ENCODE measurements at places on chromosomes 13 and 19.
A peak's percentile ranks its signal among the peaks of the same experiment; 100 is the strongest.

DNA sequence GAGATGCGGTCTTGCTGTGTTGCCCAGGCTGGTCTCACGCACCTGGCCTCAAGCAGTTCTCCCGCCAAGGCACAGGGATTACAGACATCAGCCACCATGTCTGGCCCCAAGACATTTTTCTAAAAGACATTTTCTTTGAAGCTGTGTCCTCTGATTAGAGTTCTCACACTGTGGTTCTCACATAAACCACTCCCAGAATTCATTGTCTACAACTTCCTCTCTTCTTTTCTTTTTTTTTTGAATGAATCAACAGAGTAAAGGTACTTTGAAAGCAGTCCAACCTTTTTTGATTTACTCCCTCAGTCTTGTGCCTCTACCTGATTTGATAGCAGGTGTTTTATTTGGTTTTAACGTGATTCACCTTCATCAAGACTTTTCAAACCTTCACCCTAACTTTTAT is 14.3 kb upstream of the SHD start:
- DNase-seq, result no peak

- DNase-seq, result no peak
Observed at GRCh38 chr19:647566-648284, 8.0 kb downstream of the FGF22 start.

- peak; percentile 81 for DNase-seq
Observed at GRCh38 chr19:18475004-18475453, 37.1 kb upstream of the ISYNA1 start.

DNA sequence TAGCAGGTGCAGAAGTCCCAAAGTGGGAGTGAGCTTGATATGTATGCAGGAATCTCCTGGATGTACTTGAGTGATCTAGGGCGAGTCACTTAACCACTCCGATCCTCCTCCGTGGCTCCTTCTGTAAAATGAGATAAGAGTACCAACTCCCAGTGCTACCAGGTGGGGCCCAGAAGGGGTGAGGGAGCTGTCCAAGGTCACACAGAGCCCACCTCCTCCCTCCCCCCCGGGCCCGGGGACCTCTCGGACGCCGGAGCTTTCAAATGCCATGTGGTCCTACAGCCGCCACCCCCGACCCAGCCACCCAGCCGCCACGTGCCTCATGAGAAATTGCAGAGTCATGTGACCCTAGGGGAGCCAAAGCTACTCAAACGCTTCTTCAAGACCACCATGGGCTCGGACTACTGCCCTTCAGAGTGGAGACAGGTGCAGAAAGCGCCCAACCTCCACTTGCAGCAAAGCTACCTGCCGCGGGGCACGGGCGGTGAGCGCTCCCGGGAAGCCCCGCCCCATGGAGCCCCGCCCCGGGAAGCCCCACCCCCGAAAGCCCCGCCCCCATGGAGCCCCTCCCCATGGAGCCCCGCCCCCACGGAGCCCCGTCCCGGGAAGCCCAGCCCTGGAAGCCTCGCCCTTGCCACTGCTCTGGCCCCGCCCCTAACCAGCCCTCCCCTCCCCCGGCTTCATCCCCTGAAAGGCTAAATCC is 10.1 kb upstream of the ZNF358 start:
- DNase-seq, result no peak

- no peak for DNase-seq
Observed at GRCh38 chr13:76329004-76329403, 557.2 kb downstream of the KCTD12 start.

GRCh38 chr19:1992759-1993260 is 22.7 kb downstream of the BTBD2 start:
- DNase-seq, result no peak

- DNase-seq, result no peak
Observed at GRCh38 chr13:60043262-60043661, 120.5 kb downstream of the DIAPH3 start.

DNA sequence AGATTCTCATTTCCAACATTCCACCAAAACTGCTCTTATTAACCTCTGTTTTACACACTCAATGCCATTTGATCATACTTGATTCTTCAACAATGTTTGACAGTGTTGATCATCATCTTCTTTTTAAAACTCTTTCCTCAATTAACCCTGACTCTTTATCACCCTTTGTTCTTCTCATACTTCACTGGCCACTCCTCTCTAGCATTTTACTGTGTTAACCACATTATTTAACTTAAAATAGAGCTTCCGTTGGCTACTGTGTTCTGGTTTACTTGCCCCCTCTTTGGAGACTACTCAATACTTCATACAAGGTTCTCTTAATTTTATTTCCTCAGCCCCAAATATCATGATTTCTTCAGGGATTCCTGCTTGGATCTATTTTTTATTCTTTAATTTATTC is 121.1 kb upstream of the SPRY2 start:
- no peak for DNase-seq

DNA sequence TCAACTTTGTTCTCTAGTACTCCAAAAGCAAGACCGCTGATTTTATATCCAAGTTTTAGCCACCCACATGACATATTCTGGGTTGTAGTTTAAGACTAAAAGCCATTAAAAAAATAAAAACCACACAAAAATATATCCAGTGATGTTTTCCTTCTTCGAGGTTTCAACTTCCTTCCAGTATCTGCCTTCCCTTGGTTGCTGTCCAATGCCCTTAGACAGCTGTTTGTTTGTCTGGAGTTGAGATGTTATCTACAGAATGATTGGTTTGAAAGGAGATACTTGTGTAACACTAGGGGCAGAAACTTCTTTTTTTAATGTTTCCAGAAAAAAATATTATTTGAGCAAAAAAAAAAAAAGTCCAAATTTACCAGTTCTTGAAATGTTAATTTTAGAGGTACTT is 591.5 kb upstream of the PCDH9 start:
- no peak for DNase-seq

DNA sequence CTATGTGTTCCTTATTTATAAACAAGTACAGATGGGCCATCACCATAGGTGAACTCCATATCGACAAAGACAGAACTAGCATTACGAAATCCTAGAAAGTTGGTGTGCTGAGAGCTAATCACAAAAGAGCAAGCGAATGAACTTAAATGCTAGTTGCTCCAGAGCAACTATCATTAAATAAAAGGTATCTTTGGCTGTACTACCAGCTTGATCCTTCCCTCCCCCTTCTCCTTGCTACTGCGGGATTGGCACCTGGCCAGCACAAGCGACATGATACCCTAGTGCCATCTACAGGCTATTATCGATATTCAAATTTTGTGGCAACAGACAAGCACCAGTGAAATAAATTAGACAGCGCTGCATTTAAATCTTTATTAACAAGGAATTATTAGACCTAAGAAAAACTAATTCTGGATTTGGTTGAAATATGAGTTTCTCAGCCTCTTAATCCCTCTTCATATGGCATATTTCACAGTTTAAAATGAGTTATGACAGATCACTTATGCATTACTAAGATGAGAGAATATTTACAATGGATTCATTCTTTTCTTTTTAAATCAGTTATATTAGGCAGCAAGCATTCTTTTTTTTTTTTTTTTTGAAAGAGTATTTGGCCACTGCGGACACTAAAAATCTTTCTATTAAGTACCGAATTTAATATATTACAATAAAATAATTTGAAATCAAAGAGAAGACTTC is 5.8 kb downstream of the PCDH9 start:
- peak; percentile 27 for DNase-seq

DNA sequence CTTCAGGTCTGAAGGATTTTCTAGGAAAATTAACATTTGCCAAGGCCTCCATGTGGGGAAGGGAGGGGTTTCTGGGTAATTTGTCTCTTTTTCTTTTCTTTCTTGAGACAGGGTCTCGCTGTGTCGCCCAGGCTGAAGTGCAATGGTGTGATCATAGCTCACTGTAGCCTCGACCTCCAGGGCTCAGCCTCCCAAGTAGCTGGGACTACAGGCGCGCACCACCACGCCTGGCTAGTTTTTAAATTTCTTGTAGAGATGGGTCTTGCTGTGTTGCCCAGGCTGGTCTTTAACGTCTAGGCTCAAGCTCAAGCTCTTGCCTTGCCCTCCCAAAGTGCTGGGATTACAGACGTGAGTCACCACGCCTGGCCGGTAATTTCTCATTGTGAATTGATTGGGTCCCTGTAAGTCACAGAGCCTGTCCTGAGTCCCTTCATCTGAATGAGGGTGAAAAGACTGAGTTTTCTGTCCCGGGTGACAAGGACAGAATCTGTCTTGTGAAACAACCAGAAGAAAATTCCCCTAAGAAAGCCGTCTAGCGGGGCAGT is 10.0 kb upstream of the SPC24 start:
- DNase-seq, result no peak

DNA sequence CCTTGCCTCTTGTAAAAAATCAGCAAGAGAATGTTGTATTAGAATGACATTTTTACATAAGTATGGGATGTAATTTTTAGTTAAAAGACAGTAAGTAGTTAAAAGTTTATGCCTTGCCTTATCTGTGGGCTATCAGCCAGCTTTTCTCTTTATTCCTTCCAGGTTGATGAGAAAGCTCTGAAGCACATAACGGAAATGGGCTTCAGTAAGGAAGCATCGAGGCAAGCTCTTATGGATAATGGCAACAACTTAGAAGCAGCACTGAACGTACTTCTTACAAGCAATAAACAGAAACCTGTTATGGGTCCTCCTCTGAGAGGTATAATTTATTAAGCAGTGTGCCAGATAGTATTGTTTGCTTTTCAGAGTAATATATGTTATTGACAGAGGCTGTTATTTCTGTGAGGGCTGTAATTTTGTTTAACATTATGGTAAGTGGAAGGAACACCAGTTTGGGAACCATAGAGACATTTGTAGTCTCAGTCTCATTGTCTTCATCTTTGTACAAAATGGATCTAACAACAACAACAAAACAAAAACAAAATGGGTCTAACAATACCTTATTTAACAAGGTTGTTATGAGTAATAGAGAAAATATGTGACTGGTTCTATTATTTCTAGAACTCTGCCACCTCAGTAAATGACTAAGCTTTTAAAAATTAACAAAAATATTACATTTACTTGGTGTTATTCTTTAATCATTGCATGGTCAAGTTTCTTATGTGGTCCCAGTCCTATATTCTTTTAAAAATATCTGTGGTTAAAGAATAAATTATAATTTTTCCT is 112.8 kb downstream of the TDRD3 start:
- DNase-seq, result no peak

GRCh38 chr13:20945952-20946383 is 43.4 kb upstream of the XPO4 start:
- no peak for DNase-seq

DNA sequence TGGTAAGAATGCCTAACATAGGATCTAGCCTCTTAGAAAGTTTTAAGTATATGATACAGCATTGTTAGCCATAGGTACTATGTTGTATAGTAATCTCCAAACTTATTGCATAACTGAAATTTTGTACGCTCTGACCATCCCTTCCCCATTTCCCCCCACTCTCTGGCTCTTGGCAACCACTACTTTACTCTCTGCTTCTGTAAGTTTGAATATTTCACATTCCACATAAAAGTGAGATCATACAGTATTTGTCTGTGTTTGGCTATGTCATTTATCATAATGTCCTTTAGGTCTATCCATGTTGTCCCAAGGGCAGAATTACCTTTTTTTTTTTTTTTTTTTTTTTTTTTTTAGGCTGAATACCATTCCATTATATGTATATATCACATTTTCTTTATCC is 396.9 kb downstream of the DLEU7 start:
- no peak for DNase-seq

GRCh38 chr19:2049741-2050348 is 1.2 kb downstream of the MKNK2 start:
- DNase-seq, result peak; percentile 66

- no peak for DNase-seq
Observed at GRCh38 chr13:30033681-30034457, 183.5 kb upstream of the UBL3 start.

DNA sequence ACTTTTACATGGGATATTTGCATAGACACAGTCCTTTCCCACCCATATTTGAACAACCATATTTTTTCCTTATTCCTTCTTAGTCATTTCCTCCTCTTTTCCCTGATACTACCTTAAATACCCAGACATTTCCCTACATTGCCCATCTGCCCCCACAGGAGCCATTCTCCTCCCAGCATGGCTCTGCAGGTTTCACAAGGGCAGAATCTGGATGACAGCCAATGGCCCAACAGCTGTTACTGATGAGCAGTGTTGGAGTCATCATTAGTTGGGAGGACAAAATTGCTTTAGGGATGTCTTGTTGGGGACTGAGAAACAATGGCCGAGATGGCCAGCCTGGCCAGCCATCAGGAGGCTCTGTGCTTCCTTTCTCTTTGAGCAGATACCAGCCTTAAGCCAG is 209.5 kb downstream of the KLF5 start:
- DNase-seq, result no peak

- DNase-seq, result no peak
Observed at GRCh38 chr13:99374169-99374991, 67.2 kb upstream of the GPR183 start.

DNA sequence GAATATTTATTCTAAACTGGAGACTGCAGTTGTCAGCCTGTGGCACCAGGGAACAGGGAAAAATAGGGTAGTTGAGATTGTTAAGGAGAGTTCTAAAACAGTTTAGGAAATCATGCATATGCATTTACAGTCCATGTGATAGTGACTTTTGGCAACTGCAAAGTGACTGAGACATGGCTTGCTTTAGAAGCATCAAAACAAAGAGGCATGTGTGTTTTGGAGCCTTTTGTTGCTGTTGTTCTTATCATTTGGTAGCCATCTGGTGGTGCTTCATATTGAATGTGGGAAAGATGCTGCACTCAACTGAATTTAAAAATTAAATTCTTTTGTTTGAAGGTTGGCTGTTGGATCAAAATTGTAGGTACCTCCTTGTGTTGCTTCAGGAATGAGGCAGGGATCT is 10.2 kb upstream of the EBPL start:
- no peak for DNase-seq

DNA sequence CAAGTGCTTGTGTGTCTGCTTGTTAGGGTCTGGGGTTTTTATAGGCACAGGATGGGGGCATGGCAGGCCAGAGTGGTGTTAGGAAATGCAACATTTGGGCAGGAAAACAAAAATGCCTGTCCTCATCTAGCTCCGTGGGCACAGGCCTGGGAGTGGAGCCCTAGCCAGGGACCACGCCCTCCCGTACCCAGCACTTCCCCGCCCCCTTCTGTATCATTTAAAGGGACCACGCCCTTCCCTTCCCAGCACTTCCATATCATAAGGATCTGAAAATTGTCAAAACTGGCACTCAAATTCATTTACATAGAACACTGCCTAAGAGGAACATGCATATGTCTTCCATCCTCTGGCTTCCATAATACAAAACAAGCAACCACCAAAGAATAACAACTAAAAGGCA is 185.8 kb downstream of the B3GLCT start:
- DNase-seq, result no peak

- DNase-seq, result no peak
Observed at GRCh38 chr13:107347641-107348369, 779.9 kb upstream of the ARGLU1 start.

DNA sequence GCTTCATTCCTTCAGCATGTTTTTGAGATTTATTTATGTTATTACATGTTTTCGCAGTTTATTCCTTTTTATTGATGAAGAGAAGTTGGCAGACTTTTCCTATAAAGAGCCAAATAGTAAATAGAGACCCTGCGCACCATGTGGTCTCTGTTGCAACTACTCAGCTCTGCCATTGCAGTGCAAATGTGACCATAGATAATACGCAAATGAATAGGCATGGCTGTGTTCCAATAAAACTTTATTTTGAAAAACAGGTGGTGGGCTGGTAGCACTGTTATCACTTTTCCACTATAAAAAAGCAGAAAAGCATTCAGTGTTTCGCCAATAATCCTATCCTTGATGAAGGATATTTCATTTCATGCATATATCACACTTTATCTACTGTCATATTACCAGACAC is 95.0 kb downstream of the DNAJC3 start:
- DNase-seq, result no peak
